ENCODE measurements at places on chromosomes 13 and 19. TPM values are rescaled to one million over a fixed set of nuclear protein-coding genes. Genes with fewer than 3 reads are reported as not detected.
A peak's percentile ranks its signal among the peaks of the same experiment; 100 is the strongest.

DNA sequence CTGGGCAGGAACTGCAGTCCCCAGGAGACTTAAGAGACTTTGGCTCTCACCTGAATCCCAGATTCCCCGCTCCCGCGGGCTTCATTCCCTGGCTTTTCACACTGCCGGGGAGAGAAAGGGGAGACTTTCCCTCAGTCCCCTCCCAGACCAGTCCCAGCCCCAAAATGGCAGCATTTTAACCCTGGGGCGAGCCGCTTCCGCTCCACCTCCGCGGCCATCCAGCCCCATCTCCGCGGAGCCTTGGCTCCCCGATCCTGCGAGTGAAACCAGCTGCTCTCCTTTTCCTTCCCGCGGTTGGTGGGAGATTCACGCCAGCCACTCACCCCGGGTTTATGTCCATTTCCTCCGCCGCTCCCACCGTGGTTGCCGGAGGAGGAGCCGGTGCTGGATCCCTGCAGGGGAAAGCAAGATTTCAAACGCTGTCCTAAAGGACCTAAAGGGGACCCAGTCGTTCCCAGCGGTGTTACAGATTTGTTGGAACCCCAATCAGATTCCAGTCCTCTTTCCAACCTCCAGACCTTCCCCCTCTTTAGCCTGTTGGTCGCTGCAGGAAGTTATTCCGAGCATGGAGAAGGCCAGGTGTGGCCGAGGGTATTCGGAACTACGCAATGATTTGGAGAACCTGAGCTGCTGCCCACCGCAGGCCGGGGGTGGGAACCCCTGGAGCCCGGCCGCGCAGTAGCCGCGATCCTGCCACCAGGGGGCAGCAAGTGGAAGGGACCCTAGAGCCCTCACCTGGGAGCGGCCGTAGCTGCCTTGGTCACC is 3.4 kb downstream of the DMKN start:
- peak overlapping the region; percentile 57 for H3K4me3 ChIP-seq
- H3K27ac ChIP-seq = no peak overlapping the region
- H3K36me3 ChIP-seq = no peaks in the 10 kb centered on the region
- peak; percentile 80 for DNase-seq

DNA sequence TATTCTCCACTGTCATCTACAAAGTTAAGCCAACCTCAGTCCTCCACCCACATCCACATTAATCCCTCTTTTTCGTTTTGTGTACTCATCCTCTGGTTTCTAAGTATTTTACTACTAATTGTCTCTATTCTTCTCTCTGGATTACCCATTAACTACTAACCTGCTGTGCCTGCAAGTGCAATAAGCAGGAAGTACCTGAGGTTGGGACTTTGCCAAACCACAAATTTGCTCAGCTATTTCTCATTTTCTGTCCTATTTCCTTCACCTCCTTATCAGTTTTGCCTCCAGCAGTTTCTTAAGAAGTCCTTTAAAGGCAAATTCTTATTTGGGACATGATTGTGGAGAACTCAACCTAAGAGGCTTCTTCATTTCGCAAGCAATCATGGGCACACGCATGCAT is 1708.9 kb downstream of the SLITRK5 start:
- H3K27me3 ChIP-seq = no peaks in the 10 kb centered on the region
- no peaks in the 10 kb centered on the region for H3K36me3 ChIP-seq
- DNase-seq = no peak
- no peak overlapping the region for H3K4me3 ChIP-seq

- H3K27ac ChIP-seq = no peak overlapping the region
- H3K4me3 ChIP-seq = no peak overlapping the region
- peaks cover 55% of the 10 kb centered on the region for H3K36me3 ChIP-seq
Measured at GRCh38 chr19:21362291-21362690, 3.5 kb downstream of the ZNF738 start.

DNA sequence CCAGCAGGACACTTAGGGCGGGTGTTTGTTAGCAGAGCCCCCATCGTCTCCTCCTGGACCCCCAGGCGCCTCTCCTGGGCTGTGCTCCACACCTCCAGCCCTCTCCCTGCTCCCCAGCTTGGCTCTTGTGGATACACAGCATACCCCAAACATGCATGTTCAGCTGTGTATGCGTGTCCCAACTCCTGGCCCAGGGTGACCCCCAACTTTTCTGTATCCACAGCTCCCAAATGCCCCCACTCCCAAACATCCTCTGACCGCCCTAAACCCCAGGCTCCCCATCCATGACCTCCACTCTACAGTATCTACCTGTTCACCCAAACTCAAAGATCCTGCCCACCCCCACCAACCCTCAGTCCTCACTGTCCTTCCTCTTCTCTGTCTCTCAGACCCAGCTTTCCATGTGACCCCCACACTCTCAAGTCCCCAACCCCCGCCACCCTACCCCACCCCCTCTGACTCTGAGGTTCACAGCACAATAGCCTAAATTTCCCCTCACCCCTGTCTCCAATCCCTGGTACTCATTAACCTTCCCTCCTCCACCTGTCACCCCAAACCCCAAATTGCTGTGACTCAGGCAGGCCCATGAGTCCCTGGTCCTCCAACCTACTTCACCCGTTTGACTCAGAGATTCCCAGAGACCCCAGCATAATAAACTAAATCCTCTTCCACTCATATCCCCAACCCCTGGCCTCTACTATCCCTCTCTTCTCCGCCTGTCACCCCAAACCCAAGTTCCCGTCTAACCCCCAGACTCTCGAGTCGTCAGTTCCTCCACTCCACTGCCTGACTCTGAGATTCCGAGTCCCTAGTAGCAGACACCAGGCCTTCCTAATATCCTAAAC is 968 bp downstream of the UBE2M start:
- H3K27me3 ChIP-seq = no peaks in the 10 kb centered on the region
- no peak for DNase-seq
- peak overlapping the region; percentile 90 for H3K4me3 ChIP-seq
- H3K4me1 ChIP-seq = peaks cover 67% of the 10 kb centered on the region
- H3K27ac ChIP-seq = peak overlapping the region; percentile 93

DNA sequence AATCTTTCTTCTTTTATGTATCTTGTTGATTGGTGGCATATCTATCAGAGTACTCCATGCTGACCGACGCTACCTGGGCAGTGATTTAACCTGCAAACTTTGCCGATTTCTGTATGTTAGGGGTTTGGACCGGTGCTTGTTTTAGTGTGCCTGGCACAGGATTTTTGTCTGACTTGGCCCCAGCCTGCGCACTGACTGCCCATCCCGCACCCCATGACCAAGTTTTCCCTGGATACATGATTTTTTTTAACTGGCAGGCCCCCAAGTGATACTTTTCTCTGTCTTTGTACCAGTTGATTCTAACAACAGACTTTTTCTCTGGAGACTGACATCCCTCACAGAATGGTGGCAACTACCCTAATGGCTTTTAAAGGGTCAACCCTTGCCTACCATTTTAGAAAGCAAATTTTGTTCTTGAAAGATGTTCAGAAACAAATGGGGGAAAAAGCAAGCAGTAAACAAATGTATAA is 69.0 kb upstream of the C1QTNF9B start:
- no peak for DNase-seq
- no peak overlapping the region for H3K4me3 ChIP-seq
- H3K36me3 ChIP-seq = no peaks in the 10 kb centered on the region
- no peaks in the 10 kb centered on the region for H3K27me3 ChIP-seq
- peaks cover 29% of the 10 kb centered on the region for H3K4me1 ChIP-seq

GRCh38 chr19:16106121-16106520 is 5.6 kb upstream of the RAB8A start:
- no peak overlapping the region for H3K4me3 ChIP-seq
- H3K27ac ChIP-seq = no peak overlapping the region
- peaks cover 3% of the 10 kb centered on the region for H3K4me1 ChIP-seq
- peaks cover 11% of the 10 kb centered on the region for H3K36me3 ChIP-seq

DNA sequence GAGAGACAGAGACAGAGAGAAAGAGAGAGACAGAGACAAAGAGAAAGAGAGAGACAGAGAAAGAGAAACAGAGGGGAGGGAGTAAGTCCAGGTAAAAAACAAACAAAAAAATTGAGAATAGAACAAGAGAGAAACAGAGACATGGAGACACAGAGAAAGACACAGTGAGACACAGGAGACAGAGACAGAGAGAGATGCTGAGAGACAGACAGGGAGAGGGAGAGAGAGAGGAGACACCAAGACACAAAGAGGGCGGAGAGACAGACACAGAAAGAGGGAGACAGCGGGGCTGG is 5.8 kb upstream of the PROZ start:
- H3K4me1 ChIP-seq = peaks cover 17% of the 10 kb centered on the region
- H3K27me3 ChIP-seq = peaks cover 4% of the 10 kb centered on the region
- H3K27ac ChIP-seq = no peak overlapping the region
- no peak for DNase-seq

DNA sequence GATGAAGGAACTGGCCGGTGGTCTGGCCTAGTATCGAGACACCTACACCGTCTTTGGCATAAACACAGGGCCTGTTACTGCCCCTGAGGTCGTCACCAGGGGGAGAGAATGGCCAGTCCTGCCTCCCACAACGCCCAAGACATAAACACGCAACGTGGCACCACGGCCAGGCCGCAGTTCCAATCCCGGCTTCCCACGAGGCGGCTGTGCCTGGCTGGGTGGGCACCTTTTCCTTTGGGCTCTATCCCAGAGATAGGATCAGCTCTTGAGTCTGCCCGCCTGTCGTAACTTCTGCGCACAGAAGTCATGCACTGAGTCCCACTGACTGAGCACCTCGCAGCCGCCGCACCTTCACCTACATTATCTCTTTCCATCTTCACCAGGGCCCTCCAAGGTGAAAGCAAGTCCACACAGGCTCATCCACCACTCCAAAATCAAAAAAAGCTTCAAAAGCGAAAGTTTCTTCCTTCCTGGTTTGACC is 1.1 kb downstream of the MIER2 start:
- H3K27ac ChIP-seq = peak overlapping the region; percentile 10
- H3K27me3 ChIP-seq = peaks cover 9% of the 10 kb centered on the region
- H3K4me1 ChIP-seq = peaks cover 60% of the 10 kb centered on the region
- H3K4me3 ChIP-seq = peak overlapping the region; percentile 67
- H3K36me3 ChIP-seq = peaks cover 14% of the 10 kb centered on the region
- DNase-seq = no peak

DNA sequence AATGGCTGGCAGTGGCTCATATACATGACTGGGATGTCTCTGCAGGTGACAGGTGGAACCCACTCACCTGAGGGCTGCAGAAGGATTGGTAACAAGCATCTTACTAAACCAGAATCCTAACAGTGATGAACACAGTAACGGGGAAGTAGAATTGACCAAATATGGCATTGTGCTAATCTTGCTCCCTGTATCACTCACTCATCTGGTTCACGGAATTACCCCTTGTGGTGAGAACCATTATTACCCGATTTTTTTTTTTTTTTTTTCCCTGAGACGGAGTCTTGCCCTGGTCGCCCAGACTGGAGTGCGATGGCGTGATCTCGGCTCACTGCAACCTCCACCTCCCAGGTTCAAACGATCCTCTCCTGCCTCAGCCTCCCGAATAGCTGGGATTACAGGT is 69.5 kb downstream of the PTPRS start:
- H3K36me3 ChIP-seq = no peaks in the 10 kb centered on the region
- no peak overlapping the region for H3K4me3 ChIP-seq
- no peak for DNase-seq
- H3K4me1 ChIP-seq = no peaks in the 10 kb centered on the region

GRCh38 chr13:60417734-60418133 is 20.7 kb downstream of the TDRD3 start:
- H3K27me3 ChIP-seq = no peaks in the 10 kb centered on the region
- H3K36me3 ChIP-seq = peaks cover 13% of the 10 kb centered on the region
- H3K4me1 ChIP-seq = peaks cover 20% of the 10 kb centered on the region
- no peak overlapping the region for H3K4me3 ChIP-seq

DNA sequence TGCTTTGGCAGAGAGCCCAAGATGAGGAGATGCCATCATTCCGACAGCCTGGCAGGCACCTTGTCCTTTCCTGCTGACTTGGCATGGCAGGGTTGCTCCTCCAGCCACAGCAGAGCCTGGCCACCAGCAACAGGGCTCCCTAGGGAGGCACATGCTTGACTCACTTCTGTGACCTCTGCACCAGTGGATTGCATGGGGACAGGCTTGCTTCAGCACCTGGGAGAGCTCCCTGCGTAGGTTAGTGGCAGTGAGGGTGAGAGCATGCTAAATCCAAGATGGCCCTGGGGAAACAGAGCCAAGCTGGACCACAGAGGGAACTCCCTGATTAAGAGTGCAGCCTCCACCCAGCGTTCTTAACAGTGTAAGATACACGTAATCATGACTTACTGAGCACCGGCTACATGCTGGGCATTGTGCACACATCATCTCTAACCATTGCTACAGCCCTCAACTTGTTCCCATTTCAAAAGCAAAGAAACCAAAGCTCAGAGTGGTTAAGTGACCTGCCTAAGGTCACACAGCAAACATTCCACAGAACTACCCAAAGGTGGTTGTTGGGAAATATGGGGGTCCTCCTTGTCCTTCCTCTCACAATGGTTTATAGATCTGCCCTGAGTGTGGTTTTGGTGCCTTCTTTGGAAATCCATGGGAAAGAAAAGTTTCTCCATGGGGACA is 116.6 kb upstream of the UQCRFS1 start:
- no peak overlapping the region for H3K4me3 ChIP-seq
- H3K27me3 ChIP-seq = no peaks in the 10 kb centered on the region
- H3K36me3 ChIP-seq = no peaks in the 10 kb centered on the region
- H3K27ac ChIP-seq = no peak overlapping the region
- DNase-seq = peak; percentile 27

DNA sequence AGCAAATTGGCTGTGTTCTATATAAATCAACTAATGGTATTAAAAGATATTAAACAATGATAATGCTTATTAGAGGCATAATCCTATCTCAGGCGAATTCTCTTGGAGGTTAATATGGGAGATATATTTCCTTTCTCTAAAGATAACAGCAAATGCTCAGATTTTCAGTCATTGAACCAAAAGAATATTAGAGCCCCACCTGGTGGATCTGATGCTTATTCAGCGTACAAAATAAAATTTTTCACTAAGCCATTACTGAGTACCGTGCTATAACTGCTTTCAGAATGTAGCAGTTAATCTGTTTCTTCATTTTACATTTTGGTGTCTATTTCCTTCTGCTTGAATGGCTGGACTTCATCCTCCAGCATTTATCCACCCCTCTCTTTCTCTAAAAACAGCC is 143.3 kb upstream of the IPO5 start:
- DNase-seq = no peak
- no peaks in the 10 kb centered on the region for H3K4me1 ChIP-seq
- no peak overlapping the region for H3K27ac ChIP-seq
- no peak overlapping the region for H3K4me3 ChIP-seq
- H3K36me3 ChIP-seq = no peaks in the 10 kb centered on the region
- peaks cover 24% of the 10 kb centered on the region for H3K27me3 ChIP-seq

- H3K36me3 ChIP-seq = peaks cover 44% of the 10 kb centered on the region
- H3K27ac ChIP-seq = peak overlapping the region; percentile 93
- H3K4me1 ChIP-seq = peaks cover 19% of the 10 kb centered on the region
- H3K4me3 ChIP-seq = peak overlapping the region; percentile 81
- DNase-seq = peak; percentile 94
Measured at GRCh38 chr19:36604656-36605100, 435 bp upstream of the ZNF382 start.

Gene DAND5
- not detected for total RNA-seq

Gene SEMA6B
- 0.17 TPM for total RNA-seq

Gene ZNF382
- total RNA-seq = 7.5 TPM

Gene RNF225
- total RNA-seq = not detected

Gene ZNF723
- not detected for total RNA-seq

Gene JOSD2
- 17.2 TPM for total RNA-seq
